ENCODE measurements at places on chromosomes 6 and 20.
A peak's percentile ranks its signal among the peaks of the same experiment; 100 is the strongest.

DNA sequence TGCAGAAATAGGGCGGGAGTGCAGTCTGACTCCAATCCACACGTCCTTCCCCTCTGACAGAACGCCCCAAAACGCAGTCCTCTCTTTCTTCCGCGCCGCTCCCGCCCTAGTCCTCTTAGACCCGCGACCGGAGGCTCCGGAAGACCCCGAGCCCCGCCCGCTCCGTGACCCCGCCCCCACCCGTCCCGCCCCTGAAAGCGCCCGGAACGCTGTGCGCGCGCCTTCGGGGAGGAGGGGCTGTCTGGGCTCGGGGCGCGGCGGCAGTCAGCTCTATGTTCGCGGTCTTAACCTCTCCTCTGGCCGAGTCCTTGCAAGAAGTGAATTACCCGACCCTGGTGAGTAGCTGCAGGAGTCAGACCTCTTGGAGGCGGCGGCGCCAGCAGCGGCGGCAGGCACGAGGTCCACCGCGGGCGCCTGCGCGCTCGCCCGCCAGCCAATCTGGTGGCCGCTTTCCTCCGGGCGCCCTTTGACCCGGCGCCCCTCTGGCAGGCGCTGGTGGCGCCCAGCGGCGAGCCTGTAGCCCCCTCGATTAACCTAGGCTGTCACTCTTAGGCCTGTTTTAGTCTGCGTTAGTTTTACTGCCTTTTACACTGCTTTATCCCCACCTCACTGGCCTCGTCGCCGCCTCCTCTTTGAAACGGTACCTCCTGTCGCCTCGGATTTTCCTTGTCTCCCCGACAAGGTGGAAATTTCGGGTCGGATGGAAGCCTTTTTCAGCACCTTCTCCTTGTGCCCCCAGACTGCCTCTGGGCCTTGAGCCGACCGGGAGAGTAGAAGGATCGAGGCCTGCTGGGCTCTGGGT lies at the start of gene MANEA:
TSS of gene MANEA (plus strand) at position 232 of the 802 bp plus-strand sequence. CDS start 8,905 bp downstream, outside the sequence.
- DNase-seq, result peak; percentile 94

DNA sequence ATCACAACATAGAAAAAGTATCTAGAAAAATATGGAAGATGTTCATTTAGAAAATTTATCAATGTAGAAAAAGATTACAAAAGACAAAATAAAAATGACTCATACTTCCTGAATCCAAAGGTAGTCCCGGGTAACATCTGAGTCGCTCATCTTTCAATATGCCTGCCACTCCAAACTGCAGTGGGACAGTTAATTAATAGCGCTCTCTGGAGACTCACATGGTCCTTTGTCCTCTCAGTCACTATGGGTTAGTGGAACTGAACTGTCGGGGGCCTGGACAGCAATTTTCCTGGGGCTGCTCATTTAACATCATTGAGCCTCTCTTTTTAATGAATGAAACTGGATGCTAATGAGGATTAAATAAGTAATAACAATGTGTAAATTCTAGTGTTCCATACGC lies 103.4 kb downstream of the MAP3K4 start:
- DNase-seq, result no peak

DNA sequence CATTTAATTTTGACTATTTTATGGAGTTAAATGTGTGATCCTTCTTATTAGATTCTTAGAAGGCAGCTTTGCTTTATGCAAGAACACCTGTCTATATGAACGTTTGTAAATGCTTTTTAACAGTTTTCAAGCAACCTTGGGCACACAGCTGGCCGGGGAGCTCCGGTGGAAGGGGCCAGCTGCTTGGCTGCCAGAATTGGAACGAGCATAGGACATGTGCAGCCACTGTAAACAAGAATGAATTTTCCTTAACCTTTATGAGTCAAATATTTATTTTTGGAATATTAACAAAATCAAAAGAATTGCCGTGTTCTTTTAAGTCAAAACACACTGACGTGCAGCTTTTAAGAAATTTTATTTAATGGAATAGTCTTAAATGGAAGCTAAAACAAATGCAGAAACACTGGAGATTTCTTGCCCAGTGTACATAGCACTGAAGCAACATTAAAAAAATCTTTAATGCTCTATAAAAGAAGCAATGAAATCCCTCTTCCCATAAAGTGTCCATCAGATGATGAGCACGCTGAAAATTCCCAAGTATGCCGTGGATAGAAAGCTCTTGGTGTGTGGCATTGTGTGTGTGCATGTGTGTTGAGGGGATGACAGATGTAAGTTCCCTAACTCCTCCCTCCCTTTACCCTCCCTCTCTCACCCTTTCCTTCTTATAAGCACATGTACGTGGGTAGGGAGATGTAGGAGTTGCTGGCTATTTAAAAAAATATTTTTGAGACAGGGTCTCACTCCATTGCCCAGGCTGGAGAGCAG lies 208.9 kb upstream of the EXOC2 start:
- DNase-seq, result peak; percentile 34

DNA sequence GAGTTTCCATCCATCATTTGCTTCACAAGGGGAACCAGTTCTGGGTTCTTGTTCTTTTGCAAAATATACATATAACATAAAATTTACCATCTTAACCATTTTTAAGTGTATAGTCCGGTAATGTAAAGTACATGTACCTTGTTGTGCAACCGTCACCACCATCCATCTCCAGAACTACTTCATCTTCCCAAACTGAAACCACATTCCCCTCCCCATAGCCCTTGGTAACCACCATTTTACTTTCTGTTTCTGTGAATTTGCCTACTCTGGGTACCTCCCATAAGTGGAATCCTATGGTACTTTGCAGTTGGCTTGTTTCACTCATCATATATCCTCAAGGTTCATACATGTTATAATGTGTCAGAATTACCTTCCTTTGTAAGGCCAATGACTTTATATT lies 70.3 kb upstream of the DSP start:
- DNase-seq, result no peak

DNA sequence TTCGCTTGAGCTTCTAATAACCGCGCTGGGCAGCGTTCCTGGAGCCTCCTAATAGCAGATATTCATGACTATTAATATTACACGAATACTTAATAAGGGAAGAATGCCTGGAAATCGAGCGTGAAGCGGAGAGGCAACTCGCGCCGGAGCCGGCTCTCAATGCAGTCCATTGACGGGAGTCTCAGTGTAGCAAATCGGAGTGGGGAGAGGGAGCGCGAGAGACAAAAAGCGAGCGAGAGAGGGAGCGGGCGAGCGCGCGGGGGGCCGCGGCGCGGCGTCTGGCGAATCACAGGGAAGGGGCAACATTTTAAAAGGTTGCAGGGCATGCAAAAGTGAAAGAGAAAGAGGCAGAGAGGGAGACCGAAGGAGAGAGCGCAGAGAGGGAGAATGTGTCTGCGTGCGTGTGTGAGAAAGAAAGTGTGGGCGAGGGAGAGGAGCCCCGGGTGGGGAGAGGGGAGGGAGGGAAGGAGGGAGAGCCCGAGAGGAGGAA lies 2.9 kb downstream of the TFAP2A start:
- DNase-seq, result no peak

Data from right hindlimb (tissue), 1 donor.